ENCODE measurements at places on chromosomes 11 and 22.

GRCh38 chr11:109998921-109999320 is 94.3 kb upstream of the ZC3H12C start:
- DNase-seq, result no peak

DNA sequence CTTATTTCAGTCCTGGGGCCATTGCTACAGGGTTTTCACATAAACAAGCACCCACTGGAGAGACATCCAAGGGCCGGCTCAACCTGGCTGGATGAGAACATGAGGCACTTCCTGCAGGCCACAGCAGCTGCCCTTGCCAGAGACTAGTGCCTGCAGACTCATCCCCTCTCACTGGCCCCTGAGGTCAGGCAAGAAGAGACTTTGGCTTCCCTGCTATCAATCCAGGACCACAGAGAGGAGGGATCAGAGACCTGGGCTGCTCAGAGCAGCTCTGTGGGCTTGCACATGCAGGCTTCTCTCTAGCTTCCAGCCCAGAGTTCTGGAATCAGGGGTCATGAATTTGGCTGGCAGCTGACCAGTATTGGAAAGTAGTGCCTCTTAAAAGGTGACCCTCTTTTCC is 79.5 kb downstream of the CABIN1 start:
- DNase-seq, result no peak

DNA sequence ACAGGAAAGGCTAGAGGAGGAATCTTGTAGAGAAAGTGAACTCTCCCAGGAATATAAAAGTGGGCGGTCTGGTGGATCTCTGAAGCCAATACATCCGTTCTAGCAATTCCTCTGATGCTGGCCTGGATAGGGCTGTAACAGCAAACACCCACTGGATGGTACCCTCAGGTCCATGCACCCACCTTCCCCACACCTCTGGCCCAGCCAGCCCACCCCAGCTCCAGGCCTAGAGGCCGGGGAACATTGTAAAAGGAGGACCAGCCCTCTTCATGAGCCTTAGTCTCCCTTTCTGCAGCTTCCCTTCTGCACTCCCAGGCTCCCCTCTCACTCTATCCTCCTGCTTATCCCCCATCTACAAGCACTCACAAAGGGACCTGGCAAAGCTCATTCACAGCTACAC is 443.9 kb downstream of the BUD13 start:
- DNase-seq, result no peak

- no peak for DNase-seq
Observed at GRCh38 chr22:18064636-18065035, 13.2 kb upstream of the PEX26 start.

GRCh38 chr11:133896642-133897330 is 51.5 kb upstream of the SPATA19 start:
- no peak for DNase-seq

- DNase-seq, result no peak
Observed at GRCh38 chr22:42743501-42743991, 22.9 kb upstream of the A4GALT start.
